ENCODE measurements at places on chromosomes 2 and 18.

DNA sequence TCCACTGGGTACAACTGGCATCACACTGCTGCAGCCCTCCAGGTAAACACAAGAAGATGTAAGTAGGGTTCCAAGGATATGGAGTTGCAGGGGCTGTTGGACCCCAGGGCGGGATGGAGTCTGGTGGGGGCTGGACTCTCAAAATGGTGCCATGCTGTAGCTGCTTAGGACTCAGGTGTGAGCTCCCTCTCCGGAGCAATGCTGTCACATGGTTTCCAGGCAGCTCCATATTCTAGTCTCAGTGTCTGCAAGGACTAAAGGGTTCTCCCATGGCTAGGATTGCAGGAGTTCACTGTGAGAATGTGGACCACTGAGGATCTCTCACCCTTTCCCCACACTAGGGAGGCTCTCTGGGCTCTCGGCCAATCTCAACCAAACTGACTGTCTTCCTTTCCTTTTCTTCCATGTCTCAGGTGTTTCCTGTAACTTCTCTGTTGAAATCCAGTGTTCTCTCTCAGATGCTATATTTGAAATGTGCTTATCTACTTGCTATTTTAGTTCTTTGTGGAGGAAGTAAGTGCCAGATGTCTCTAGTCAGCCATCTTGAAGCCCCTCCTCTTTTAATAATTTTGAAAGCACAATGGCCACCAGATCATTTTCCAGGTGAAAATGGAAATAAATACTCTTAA lies 57.6 kb downstream of the CCNT2 start:
- no peak for DNase-seq

DNA sequence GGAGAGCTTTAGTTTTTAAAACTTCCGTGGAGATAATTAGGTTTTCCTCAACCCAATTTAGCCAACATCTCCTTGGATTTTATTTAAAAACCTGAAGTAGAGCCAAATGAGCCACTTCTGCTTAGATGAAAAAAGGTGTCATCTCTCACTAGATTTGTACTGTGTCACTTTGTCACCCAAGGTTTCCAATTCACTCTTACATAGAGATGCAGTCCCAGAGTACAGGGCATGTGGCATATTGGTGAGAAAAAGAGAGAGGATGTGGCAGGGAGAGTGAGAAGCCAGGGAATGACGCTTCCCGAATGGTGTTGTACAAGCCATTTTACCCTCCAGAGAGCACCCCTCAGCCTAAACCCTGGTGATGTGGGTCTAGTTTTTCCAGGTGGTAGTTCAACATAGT lies 44.4 kb upstream of the CTLA4 start:
- no peak for DNase-seq

DNA sequence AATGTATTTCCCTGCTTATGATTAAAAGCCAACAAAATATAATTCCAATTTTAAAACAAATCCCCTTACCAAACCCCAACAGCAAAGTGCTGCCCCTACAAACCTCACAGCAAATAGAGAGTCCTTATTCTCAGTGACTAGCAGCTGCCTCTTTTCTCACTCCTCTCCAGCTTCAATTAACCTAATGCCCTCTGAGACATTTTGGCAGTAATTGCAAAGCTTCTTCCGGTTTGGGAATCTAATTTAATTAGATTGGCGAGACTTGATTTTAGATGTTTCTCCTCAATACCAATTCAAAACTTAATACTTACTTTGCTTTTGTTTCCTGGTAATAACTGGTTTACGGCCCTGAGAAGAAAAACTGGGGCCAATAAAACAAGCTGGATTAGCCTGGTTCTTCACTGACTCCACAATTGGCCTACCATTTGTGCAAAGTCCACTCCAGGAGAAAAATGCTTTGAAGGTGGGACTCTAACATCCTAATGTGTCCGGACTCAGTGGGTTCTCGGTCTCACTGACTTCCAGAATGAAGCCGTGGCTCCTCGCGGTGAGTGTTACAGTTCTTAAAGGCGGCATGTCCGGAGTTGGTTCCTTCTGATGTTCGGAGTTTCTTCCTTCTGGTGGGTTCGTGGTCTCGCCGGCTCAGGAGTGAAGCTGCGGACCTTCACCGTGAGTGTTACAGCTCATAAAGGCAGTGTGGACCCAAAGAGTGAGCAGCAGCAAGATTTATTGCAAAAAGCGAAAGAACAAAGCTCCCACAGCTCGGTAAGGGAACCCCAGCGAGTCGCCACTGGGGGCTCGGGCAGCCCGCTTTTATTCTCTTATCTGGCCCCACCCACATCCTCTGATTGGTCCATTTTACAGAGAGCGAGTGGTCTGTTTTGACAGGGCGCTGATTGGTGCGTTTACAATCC lies 52.8 kb downstream of the SLC35F5 start:
- no peak for DNase-seq

- DNase-seq, result no peak
These were observed 617.6 kb downstream of the CPS1 start for GRCh38 chr2:211174021-211174420.

GRCh38 chr2:216583606-216584005 lies 49.6 kb upstream of the IGFBP2 start:
- no peak for DNase-seq

- no peak for DNase-seq
These were observed 78.5 kb downstream of the TPO start for GRCh38 chr2:1491751-1492150.

- no peak for DNase-seq
These were observed 1184.0 kb upstream of the GYPC start for GRCh38 chr2:125471963-125472362.

DNA sequence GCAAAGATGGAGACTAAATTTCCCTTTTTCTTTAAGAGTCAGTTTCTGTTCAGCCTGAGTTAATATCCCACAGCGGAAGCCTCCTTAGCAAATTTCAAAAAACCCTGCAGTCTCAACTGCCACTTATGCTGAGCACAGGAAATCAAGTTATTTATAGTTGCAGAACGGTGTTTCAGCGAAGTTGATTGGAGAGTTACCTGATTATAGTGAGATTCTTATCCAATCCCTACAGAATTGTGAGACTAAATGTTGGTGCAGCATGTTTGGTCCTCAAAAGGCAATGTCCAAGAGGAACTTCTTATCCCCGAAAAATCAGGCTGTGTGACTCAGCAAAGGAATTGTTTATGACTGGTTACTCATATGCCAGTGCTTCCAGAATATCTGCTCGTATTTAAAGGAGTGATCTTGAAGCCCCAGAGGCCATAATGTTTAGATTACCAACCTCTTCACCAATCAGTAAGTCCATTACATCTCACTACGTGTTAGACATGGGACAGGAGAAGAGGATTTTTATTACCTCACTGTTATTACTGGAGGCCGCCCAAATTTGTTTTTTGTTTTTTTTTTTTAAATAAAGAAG lies 67.9 kb downstream of the LRRFIP1 start:
- no peak for DNase-seq

- DNase-seq, result no peak
These were observed 47.1 kb downstream of the COPS8 start for GRCh38 chr2:237132799-237133198.

GRCh38 chr2:37156071-37156856 lies 516 bp downstream of the EIF2AK2 start:
- peak; percentile 4 for DNase-seq

- DNase-seq, result no peak
These were observed 154.0 kb downstream of the DYSF start for GRCh38 chr2:71607151-71607889.

- DNase-seq, result no peak
These were observed 253.1 kb downstream of the CDCA7 start for GRCh38 chr2:173607606-173608311.

DNA sequence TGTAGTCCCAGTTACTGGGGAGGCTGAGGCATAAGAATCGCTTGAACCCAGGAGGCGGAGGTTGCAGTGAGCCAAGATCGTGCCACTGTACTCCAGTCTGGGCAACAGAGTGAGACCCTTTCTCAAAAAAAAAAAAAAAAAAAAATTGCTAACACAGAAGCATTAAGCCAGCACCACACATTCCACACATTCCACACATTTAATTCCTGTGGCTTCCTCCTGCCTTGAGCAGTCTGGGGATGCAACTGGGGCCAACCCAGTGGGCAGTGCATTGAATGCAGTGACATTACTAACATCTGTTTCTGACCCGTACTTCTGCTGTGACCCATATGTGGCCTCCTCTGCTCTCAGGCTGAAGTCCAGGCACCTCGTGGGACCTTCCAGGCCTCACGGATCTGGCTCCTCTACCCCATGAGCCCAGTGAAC lies 107.0 kb downstream of the BCL2L11 start:
- no peak for DNase-seq

DNA sequence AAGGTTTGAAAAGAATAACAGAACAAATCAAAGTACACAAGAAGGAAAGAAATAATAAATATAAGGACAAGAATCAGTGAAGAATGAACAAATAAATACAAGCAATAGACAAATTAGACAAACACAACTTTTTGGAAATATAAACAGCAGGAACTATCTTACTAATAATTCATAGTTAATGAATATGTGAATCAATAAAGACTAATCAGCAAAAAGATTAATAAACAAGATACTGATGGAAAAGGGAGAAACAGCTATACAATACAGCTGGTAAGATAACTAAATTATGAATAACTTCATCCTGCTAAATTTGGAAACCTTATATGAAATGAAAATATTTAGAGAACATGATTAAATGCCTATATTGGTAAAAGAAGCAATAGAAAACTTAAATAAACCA lies 193.6 kb upstream of the SPRED2 start:
- no peak for DNase-seq

DNA sequence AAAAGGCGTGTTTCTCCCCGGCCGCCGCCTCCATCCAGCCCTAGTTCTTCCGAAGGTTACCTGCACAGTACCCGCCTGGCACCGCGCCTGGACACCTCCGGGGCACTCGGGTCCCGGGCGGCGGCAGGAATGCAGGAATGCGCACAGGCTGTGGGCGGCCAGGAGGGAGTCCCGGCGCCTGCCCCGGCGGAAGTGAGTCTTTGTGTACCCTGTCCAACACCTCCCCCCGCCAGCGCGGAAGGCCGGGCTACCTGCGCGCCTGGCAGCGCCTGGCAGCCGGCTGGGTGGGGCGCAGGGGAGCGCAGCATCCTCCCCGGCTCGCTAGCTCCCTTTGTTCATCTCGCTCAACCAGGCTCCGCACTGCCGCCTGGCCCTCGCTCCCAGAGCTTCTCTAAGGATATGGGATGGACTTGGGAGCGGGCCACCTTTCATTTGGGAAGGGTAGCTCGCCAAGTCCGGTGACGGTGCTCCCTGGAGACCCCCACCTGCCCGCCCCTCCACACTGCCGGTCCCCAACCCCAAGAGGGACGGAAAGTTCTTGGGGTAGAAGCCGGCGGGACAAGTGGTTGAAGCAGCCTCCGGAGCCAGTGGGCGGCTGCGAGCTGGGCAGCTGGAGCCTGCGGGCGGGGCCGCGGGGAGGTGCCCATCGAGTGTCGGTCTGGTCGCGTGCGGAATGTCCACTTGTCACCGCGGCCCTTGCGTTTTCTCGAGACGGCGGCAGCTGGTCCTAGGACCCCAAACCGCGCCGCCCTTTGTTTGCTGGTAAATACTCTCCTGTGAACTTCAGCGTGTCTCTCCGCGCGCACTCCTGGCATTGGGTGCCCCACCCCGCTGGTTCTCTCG lies 1.2 kb upstream of the ST6GAL2 start:
- no peak for DNase-seq

DNA sequence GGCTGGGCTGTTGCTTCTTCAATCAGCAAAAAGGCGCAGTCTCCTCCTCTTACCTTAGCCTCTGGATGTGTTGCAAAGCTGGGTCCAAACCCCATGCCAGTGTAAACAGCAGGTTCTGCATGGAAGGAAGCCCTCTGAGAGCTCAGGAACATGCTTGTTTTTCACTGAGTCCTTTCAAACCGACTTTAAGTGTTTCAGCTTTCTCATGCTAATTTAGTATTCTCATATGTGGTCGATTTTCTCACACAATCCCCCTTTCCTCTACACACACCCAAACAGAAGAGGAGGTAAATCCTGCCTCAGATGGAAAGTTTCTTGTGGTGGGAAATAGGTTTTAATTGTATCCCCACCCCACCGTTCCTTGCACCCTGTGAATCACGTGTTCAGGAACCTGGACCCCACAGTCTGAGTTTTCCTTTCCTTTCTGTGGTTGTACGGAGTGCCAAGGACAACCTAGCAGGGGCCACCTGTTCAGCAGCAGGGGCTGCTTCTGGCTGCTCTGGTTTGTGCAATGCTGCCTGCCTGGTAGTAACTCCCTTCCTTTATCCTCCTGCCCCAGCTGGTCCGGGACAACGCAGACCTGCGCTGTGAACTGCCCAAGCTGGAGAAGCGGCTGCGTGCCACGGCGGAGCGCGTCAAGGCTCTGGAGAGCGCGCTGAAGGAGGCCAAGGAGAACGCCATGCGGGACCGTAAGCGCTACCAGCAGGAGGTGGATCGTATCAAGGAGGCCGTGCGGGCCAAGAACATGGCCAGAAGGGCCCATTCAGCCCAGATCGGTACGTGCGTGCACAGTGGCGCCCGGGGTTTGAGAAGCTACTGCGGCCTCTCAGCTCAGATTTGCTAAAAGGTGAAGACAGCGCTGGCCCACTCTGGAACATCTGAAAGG lies 28.7 kb upstream of the LYPD6B start:
- DNase-seq, result no peak

DNA sequence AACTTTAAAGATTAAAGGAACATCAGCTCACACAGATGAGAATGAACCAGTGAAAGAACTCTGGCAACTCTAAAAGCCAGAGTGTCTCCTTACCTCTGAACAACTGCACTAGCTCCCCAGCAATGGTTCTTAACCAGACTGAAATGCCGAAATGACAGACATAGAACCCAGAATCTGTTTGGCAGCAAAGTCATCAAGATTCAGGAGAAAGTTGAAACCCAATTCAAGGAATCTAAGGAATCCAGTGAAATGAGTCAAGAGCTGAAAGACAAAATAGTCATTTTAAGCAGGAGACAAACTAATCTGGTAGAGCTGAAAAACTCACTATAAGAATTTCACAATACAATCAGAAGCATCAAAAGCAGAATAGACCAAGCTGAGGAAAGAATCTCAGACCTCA lies 72.0 kb downstream of the STRADB start:
- DNase-seq, result no peak

- no peak for DNase-seq
These were observed 3.9 kb upstream of the TMEM178A start for GRCh38 chr2:39661826-39662225.

- DNase-seq, result no peak
These were observed 943 bp downstream of the INPP5D start for GRCh38 chr2:233060980-233061590.

- DNase-seq, result no peak
These were observed 433.7 kb upstream of the RAB12 start for GRCh38 chr18:8175501-8176061.

GRCh38 chr2:8538531-8538930 lies 143.3 kb upstream of the ID2 start:
- DNase-seq, result no peak
